ENCODE measurements at places on chromosomes 2 and 18.

DNA sequence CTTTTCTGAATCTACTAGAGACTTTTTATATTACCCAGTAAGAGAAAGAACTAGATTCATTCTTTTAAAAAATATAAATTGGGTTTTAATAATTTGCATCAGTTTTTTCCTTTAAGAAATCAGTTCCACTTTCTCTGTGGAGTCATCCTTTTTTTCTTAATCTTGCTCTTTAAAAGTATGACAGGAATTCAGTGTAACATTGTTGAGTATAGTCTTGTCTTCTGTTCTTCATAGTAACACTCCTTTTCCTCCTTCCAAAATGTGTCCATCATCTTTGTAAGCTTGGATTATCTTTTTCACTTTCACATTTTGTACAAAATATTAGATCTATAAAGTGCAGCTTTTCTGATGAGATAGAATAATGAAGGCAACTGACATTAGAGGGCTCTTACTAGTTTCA is 135.4 kb downstream of the HAUS1 start:
- no peak for DNase-seq

- DNase-seq: no peak
Observed at GRCh38 chr18:63099091-63099840, 220.3 kb downstream of the BCL2 start.

GRCh38 chr2:176078541-176079284 is 5.0 kb downstream of the EVX2 start:
- DNase-seq: no peak

- DNase-seq: no peak
Observed at GRCh38 chr2:162100579-162100978, 26.6 kb upstream of the DPP4 start.

DNA sequence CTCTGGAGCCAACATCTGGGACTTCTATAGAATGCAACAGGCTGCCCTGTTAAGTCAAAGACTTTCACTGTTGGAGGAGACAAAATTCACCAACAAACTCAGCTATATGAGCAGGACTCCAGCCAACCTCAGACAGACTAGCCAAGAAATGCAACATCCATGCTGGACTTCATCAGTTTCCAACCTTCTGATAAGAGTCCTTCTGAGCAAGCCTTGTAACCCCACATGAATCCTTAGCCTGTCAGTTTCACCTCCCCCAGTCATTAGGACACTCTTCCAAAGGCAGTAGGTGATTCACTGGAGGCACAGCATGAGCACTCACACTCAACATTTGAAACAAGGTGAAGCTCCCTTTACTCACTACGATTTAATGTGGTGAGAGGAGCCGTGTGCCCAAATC is 5.8 kb downstream of the TBC1D8 start:
- no peak for DNase-seq

GRCh38 chr18:35671966-35672603 is 90.5 kb downstream of the GALNT1 start:
- DNase-seq: no peak

DNA sequence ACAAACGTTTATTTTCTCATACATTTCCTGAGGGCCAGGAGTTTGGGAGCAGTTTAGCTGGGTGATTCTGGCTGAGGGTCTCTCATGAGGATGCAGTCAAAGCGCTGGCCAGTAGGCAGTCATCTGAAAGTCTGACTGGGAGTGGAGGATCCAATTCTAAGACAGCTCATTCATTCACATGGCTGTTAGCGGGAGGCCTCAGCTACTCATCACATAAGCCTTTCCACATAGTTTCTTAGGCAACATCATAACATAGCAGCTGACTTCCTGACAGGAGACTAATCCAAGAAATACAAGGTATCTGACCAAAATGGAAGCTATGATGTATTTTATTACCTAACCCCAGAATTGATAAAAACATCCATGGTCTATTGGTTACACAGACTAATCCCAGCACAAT is 2.9 kb upstream of the MRPL44 start:
- DNase-seq: no peak

DNA sequence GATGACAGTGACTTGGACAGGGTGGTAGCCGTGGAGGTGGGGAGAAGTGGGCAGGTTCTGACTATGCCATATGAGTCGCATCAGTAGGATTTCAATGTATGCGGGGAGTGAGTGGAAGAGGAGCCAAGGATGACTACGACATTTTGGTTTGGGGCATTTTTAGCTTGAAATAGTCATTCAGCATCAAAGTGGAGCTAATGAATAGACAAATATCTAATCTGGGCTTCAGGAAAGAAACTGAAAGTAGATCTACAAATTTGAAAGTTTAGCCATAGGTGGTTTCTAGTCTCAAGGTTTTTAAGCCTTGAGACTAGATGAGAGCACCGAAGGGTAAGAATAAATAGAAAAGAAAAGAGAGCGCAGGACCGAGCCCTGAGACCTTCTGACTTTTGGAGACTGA is 58.3 kb downstream of the FEZ2 start:
- DNase-seq: no peak

GRCh38 chr2:163970058-163970813 is 234.4 kb upstream of the FIGN start:
- no peak for DNase-seq

DNA sequence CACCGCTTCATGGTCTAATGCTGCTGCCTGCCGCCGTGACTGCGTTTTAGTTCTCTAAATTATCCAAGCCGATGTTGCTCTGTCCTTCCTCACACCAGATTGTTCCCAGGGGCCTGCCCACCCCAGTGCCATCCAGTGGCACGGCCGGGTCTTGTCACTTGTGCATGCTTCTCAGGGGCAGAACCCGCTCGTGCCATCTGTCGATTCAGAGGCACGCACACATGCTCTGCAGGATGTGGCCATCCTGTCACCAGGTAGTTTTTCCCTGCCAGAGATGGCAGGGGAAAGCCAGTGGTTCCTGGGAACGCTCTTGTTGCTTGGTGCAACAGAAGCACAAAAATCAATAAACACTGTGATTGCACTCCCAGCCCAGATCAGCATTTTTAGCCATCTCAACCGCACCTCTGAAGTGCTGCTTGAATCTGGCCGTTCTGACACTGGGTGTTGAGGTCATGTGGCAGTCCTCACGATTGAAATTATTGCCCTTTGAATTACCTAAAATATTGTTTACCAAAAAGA is 119.6 kb upstream of the BOD1L2 start:
- DNase-seq: no peak

DNA sequence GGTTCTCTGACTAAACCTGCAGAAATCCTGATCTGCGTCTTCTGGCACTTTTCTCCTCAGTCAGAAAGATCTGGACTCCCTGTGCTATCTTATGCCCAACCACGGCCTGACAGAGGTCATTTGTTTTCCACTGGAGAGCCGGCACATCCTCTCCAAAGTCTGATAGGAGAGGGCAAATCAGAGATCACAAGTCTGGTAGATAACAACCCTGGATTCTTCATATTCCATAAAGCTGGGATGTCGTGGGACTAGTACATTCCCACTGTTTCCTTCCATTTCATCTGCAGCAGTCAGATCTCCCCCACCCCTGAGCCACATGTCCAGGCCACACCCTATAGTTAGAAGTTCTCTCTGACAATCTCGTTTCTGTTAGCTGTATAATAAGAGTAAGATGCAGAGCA is 157.0 kb downstream of the MGAT5 start:
- DNase-seq: no peak

- no peak for DNase-seq
Observed at GRCh38 chr2:16482460-16482859, 183.2 kb downstream of the CYRIA start.

DNA sequence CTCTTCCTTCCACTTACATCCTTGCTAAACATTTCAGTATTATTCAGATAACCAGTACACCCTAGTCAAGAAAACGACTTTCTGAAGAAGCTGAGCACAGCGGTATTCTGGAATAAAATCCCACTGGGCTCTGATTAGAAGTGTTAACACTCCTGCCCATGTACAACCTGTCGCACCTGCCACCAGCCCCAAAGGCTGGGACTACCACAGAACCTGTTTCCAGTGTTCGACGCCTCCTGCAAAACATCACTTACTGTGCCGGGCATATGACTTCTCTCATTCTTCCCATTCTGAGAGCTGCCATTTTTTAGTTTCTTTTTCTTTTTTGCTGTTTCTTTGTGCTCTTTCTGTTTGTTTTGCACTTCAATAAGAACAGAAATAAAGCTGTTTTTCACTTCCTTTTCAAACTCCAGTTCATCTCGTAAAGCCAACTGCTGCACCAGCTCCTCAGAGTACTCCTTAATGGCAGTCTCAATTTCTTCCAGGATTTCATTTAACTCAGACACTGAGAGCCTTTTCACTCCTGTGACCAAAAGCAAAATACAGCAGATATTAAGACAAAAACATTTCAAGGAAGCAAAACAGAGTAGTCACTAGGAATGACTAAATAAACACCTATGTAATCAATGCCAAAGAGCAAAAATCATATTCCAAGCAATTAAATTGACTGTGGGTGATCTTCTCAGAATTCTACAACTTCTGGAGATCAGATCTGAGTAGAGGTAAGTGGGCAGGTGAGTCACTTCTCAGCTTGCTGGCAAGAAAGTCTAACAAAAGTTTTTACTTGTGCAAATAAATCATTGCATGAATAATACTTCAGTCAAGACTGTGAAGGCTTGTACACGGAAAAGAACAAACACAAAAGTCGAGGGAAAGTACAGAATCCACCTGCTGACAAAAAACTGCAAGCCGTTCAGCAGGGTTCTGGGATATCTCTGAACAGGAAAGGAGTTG is 19.3 kb downstream of the FEZ2 start:
- DNase-seq: no peak

- no peak for DNase-seq
Observed at GRCh38 chr2:74915743-74916142, 42.7 kb upstream of the POLE4 start.

- no peak for DNase-seq
Observed at GRCh38 chr2:46803911-46804670, 111.5 kb downstream of the MCFD2 start.

DNA sequence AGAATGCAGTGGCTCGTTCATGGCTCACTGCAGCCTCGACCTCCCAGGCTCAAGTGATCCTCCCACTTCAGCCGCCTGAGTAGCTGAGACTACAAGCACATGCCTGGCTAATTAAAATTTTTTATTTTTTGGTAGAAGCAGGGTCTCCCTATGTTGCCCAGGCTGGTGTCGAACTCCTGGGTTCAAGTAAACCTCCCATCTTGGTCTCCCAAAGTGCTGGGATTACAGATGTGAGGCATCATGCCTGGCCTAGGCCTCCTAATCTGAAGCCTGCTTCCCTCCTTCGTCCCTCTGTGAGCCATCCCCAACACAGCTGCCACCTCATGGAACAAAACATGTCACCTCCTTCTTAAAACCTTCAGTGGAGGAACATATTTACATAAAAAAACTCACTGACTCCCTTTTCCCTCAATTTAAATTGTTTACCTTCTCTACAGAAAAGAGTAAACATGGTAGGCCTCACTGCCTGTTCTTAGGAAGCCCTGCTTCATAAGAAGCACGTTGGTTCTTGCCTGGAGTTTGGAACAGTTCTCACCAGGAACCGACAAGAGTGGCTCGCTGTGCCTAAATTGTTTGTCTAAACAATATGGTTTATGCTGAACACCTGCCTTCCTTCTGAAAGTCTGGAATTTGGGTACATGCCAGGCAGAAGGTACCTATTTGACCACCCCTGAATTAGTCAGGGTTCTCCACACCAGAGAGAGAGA is 12.1 kb upstream of the RHOB start:
- DNase-seq: no peak

GRCh38 chr2:4653991-4654390 is 950.6 kb downstream of the DCDC2C start:
- DNase-seq: no peak

GRCh38 chr2:59756150-59756549 is 797.3 kb downstream of the BCL11A start:
- DNase-seq: no peak

- no peak for DNase-seq
Observed at GRCh38 chr2:209095432-209095831, 328.4 kb upstream of the MAP2 start.

GRCh38 chr2:197058777-197059300 is 132.3 kb upstream of the PGAP1 start:
- DNase-seq: no peak

GRCh38 chr2:146992057-146992456 is 852.8 kb upstream of the ACVR2A start:
- DNase-seq: no peak

DNA sequence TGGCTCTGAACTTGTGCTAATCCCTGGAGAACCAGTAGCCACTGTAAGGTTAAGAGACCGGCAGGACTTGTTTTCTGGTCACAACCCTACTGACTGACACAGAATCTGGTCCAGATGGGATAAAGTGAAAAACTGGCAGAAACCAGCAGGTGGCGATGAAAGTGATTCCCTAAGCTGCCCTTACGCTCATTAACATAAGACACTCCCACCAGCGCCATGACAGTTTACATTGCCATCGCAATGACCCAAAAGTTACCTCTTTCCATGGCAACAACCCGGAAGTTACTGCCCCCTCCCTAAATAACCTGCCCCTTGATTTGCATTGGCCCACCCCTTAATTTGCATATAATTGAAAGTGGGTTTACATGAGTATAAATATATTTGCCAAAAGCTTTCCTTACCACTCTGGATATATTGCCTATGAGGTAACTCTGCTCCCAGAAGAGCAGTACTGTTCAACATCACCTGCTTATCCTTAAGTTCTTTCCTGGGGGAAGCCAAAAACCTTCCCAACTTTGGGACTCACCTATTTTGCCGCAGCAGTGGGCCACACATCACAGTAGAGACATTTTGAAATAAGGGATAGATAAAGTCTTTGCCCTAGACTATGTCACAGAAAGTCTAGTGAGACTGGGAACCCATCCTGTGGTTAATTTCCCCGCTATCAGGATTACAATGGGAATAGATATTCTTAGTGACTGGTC is 35.8 kb upstream of the AFF3 start:
- no peak for DNase-seq

DNA sequence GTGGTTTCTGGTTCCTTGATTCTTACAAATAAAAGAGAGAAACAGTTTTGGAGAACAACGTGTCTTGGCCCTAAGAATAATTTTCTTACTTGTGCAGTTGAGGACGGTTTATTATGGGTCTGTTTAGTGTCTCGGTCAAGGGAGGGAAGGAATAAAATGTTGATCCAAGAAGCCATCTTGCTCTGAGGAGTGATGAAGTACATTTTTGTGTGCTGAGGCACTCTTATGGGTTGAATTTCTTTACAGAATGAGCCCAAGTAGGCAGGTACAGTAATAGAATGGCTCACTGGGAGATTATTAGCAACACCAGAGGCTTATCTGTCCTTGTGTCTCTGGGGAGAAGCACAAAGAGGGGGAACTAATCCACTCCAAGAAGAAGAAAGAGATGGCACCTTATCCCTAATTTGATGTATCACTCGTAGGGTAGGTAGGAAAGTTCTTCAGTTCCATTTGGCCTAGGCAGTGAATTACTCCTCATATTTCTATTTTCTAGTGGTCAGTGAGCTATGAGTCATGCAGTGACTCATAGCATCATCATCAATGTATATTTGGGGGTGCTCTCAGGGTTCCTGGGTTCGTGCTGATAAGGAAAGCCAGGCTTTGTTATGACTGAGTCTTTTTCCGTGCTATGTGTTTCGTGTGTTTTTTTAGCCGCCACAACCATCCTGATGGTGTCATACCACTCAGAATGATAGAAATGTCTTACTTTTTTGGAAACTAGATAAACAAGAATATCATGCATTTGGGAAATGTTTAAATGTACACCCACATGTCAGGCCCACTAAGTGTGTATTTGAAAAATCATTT is 250.1 kb upstream of the CTAGE1 start:
- no peak for DNase-seq
